ENCODE measurements at places on chromosomes 16 and 17.

GRCh38 chr17:78979780-78980623 lies at the start of gene LGALS3BP:
TSS of gene LGALS3BP (minus strand) at chr17:78979923. CDS start at chr17:78977191, 2,732 bp downstream.
- peak; percentile 86 for DNase-seq

DNA sequence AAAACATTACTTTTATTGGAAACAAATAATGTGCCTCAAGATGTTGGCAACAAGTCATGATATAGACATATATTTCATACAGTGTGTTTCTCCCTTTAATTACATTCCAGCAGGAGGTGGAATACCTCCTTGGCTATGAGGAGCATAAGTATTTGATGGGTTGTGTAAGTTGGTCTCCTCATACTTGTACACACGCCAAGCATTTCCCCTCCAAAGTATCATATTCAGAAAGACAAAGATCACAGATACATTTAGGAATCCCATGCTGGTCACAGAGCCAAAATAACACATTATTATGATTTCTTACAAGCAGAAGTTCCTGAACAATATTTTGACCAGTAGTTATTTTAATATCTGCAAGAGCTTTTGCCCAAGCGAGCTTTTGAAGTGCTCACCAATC lies 57.8 kb downstream of the WSB1 start:
- DNase-seq = no peak

DNA sequence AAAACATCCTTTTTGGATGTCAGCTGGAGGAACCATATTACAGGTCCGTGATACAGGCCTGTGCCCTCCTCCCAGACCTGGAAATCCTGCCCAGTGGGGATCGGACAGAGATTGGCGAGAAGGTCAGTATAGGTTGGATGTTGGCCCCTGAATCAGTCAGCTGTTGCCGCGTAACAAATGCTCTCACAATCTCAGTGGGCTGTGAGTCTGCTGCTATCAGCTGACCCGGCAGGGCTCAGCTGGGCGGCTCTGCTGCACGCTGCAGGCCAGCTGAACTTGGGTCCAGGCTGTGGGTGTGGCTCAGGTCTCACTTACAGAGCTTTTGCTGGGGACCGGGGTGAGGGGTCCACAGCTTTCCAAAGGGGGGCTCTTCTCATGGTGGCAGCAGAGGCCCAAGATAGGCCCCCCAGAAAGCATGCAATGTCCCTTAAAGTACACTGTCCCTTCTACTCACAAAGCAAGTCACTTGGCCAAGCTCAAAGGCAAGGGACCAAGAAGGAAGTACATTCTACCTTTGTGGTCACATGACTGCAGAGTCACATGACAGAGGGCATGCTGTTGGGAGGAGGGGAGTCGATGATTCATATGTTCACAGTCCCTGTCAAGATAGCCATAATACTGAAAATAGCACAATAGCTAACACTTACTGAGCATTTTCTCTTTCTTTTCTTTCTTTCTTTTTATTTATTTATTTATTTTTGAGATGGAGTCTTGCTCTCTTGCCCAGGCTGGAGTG lies 134.2 kb downstream of the ABCC1 start:
- DNase-seq = no peak

- DNase-seq = no peak
Measured at GRCh38 chr17:33444731-33445130, 151.6 kb upstream of the ASIC2 start.

DNA sequence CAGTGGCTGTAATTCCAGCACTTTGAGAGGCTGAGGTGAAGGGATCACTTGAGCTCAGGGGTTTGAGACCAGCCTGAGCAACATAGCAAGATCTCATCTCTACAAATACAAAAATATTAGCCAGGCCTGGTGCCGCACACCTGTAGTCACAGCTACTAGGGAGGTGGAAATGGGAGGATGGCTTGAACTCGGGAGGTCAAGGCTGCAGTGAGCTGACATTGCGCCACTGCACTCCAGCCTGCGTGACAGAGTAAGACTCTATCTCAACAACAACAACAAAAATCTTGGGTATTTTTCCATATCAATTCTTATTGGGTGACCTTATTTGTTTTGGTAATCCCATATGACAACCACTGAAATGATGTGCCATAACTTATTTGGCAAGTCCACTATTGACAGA lies 52.6 kb downstream of the SCNN1G start:
- no peak for DNase-seq

DNA sequence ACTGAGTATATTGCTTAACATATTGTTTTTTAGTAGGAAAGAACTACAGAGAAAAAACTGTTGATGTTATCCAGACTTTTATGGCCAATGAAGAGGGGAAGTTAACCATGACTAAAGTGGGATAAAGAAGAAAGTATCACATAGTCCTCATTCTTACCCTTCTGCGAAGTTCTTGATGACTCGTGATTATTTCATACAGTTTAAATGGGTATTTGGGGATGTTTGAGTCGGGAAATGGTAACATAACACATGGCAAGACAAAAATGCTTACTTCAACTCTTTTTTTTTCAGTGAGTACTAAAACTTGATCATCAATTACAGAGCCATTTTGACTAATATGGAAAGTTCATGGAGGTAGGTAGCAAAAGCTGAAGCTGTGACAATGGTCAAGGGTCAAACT lies 4.9 kb downstream of the POLG2 start:
- no peak for DNase-seq

DNA sequence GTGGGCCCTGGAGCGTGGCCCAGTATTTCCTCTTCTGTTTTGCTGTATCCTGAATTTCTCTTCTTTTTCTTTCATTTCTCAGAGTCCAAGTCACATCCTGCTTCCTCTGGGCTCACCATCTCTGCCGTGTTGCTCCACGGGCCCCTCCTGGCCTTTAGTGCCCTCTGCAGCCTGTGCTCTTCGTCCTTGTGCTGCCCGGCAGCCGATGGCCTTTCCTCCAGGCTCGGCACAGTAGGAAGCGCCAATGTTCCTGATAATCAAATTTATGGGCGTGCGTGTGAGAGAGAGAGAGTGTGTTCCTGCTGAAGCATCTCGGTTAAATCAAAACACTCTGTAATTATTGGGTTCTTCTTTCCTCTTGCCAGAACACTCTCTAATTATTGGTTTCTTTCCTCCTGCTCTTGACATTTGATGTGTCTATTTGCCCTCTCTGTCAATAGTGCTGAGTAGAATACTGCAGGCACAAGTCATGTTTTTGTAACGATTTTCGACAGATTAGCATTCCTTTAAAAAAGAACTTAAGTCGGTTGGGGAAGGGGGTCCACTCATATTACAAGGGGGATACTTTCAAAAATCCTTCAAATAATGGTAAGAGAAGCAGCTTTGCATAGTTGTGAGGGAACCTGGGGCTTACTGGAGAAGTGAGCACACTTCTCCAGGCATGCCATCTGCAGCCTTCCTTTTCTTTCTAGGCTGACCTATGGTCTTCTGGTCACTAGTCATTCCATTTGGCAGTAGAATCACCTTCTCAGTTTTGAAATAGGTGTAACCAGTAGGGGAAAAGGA lies 126.6 kb downstream of the RPTOR start:
- DNase-seq = no peak

DNA sequence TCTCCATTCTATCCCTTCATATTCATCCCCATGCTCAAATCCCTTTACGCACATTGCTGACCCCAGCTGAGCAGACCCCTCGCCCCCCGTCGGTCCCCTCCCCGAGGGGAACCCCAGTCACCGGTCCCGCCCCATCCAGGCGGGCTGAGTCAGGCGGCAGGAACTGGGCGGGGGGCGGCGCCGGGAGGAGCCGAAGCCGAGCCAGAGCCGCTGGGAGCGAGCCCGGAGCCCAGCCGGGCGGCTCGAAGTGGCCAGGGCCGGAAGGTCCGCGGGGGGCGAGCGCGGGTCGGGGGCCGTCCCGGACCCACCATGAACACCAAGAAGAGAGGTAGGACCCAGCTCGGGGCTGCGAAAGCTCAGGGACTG lies 8.6 kb downstream of the RIPOR1 start:
- DNase-seq = peak; percentile 88

GRCh38 chr17:16975744-16976625 lies 4.1 kb upstream of the TNFRSF13B start:
- peak; percentile 33 for DNase-seq

- peak; percentile 17 for DNase-seq
Measured at GRCh38 chr17:8420041-8420934, 15.4 kb upstream of the NDEL1 start.

- DNase-seq = no peak
Measured at GRCh38 chr16:12268606-12269005, 292.1 kb downstream of the SNX29 start.

DNA sequence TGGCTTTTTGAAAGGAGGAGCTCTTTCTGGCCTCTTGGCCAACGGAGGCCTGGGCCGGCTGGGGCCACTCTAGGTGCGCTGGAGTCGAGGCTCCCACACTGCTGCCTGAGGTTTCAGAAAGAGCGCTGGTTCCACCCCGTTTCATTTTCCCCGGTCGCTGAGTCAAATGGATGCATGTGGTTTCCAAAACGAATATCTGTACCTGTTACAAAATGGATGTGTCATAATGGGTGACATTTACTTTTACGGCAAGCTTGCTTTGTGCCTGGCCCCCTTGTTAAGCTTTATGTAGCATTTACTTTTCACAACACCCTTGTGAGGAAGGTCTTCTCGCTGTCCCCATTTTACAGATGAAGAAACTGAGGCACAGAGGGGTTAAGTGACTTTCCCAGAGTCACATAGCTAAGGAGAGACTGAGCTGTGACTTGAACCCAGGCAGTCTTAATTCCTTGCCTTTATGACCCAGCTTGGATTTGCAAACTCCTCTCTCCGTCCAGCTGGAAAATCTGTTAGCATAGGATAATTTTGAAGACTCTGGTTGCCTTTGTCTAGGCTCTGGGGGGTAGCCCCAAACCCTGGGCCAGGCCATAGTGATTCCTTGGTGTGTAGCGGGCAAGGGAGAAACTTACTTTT lies 10.6 kb downstream of the KSR1 start:
- no peak for DNase-seq

GRCh38 chr17:40101367-40102210 lies 1.2 kb upstream of the NR1D1 start:
- no peak for DNase-seq

- DNase-seq = peak; percentile 45
Measured at GRCh38 chr16:89194340-89195311, 5.7 kb downstream of the SLC22A31 start.

DNA sequence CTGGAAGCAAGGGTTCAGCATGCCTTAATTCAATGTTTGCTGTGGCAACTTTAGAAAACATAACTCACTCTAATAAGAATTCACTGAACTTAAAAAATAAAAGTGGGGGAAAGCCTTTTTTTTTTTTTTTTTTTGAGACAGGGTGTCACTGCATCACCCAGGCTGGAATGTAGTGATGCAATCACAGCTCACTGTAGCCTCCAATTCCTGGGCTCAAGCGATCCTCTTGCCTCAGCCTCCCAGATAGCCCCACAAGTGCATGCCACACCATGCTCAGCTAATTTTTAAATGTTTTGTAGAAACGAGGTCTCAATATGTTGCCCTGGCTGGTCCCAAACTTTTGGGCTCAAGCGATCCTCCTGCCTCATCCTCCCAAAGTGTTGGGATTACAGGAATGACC lies 243.9 kb downstream of the PARN start:
- DNase-seq = no peak

DNA sequence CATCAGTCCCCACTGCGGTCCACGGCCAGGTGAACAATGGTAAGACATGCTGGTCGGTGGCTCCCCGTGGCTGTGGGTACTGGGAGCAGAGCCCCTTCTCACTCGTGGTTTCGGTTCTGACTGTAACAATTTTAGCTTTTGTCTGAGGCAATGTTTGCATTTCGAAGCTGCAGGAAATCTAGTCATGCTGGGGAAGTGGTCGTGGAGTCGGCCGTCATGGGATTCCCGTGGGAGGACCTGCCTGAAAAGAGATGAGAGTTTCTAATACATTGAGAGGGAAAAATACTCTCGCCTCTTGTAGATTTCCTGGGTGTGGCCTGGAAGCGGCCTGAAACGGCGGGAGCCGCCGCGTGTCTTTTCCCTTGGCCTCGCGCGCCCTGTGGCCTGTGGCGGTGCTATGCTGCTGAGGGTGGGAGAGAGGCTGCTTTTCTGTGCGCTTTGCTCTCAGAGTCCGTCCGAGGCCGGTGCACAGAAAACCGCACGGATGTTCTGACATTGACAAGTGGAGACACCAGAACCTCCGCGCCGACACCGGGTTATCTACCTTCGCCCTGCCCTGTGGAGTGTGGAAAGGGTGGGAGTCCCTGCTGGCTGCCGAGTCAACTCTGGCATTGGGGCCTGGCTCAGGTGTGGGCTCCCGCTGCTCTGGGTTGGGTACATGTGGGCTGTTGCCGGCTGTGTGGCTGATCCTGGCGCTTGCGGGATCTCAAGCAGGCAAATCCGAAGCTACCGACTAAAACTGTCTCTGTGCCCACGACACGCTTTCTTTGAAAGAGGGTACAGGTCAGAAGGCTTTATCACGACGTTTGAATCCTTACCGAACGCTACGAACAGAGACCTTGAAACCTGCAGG lies 60.8 kb downstream of the WDR45B start:
- DNase-seq = no peak

DNA sequence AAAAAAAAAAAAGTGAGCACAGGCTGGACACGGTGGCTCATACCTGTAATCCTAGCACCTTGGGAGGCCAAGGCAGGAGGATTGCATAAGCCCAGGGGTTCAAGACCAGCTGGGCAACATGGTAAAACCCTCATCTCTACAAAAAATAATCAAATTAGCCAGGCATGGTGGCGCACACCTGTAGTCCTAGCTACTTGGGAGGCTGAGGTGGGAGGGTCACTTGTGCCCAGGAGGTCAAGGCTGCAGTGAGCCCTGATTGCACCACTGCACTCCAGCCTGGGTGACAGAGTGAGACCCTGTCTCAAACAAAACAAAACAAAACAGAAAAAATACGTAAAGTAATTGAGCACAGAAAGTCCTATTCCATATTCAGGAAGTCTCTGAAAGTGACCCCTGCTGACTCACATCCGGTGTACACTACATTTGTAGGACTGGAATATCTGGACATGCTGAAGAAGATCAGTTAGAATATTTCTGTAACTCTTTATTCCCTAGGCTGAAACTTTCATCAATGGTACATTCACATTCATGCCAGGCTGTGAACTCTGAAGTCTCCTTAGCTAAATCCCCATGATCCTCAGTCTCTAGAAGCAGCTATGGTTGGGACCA lies 66.0 kb upstream of the HAS3 start:
- no peak for DNase-seq

DNA sequence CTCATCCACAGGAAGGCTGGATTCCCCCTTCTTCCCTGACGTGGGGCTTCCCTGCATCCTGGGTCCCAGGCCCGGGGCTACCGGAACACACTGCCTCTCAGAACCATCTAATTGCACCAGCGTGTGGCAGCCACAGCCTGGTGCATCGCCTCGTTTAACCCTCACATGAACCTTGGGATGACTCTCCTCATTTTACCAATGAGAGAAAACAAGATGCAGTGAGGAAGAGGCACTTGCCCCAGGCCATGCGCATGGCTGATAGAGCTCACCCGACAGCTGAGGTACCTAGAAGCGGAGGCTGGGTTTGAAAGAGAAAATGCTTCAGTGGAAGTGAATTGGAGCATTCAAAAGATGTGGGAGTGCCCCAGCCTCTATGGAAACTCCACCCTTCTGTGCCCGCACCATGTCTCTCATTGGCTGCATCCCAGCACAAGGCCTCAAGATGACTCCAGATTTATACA lies 162.3 kb downstream of the KATNIP start:
- DNase-seq = no peak

DNA sequence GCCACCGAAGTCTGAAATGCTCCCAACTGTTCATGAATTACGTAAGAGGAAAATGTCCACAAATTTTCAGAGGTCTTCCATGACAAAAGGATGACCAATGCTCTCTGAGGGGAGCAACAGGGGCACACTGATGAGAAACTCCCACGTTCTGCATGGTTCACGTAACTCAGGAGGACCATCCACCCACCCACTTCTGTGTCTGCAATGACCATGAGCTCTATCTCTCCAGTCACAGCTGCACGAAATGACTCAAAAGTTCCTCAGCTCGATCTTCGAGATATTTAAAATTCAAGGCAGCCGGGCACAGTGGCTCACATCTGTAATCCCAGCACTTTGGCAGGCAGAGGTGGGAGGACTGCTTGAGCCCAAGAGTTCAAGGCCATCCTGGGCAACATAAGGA lies 15.8 kb downstream of the WDR45B start:
- DNase-seq = no peak
